ENCODE measurements at places on chromosomes 12 and 14.

- DNase-seq: no peak
Observed at GRCh38 chr12:107957459-107957858, 171.6 kb upstream of the WSCD2 start.

GRCh38 chr12:57343703-57344378 lies 87.0 kb downstream of the R3HDM2 start:
- no peak for DNase-seq

DNA sequence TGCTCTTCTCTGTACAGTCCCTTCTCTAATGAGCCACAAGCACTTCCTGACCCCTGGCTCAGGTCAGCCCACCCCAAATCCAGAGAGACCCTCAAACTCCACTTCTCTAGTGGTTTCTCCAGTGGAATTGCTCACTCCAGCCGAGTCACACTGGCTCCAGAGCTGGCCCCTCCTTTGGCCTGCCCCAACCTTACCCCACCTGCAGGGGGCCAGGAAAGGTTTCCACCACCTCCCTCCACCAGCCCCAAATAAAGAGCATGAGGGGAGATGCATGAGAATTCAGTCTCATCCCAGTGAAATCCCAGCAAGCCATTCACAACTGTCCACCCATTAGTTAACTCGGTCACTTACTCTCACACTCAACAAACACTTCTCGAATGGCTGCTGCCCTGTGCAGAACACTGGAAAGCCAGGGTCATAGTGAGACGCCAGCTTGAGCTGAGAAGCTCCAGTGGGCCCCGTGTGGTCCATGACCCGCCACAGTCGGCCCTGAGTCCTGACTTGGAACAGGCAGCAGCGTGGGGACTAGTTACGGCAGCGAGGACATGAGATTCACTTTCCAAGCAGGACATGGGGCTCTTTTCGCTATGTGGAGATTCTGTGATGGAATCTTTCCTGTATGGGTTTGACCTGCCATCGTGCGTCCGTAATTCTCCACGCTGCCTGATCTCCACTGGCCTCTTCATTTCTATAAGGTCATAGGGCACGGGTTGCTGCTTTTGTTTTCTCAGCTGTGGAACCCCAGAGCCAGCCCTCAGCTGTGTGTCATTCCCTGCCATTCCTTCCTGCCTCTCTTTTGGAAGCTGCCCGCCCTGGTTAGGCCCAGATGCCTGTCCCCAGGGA lies 44.2 kb downstream of the SLC6A12 start:
- no peak for DNase-seq

- no peak for DNase-seq
Observed at GRCh38 chr12:127257366-127257935, 1009.5 kb upstream of the TMEM132C start.

GRCh38 chr12:1660304-1661187 lies 30.3 kb upstream of the ADIPOR2 start:
- no peak for DNase-seq

GRCh38 chr14:61499991-61500390 lies 178.6 kb downstream of the PRKCH start:
- DNase-seq: no peak

DNA sequence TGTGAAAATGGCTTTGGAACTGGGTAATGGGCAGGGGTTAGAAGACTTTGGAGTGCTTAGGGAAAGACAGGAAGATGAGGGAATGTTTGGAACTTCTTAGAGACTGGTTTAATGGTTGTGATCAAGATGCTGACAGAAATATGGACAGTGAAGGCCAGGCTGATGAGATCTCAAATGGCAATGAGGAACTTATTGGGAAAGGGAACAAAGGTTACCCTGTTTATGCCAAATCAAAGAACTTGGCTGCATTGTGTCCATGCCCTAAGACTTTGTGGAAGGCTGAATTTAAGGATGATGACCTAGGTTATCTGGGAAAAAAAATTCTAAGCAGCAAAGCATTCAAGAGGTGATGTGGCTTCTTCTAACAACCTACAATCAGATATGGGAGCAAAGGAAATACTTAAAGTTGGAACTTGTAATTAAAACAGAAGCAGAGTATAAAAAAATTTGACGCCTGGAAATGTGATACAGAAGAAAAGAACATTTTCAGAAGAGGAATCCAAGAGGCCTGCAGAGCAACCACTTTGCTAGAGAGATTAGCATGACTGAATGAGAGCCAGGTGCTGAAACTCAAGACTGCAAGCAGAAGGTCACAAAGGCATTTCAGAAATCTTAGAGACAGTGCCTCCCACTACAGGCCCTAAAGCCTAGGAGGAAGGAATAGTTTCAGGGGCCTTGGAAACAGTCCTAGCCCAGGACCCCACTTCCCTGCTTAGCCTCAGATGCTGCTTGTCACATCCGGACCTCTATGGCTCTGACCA lies 65.6 kb upstream of the FLRT2 start:
- DNase-seq: no peak

DNA sequence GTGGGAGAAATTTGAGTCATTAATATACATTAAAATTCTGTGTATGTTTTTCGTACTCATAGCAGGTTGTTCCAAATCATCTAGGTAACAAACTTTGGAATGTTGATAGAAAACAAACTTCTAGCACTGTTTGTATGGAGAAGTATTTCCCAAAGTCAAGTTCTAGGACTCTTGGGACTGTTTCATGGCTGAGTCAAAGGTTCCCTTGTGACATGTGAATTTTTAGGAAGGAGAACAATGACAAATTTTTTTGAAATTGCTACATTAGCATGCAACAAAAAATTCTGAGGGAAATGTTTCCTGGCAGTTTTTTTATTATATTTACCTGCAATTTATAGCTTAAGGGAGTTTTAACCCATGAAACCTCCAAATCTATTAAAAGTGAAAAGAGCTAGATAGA lies 73.8 kb downstream of the RASSF8 start:
- DNase-seq: no peak

Data from H1 (cell line).